Activated CD4-positive, alpha-beta memory T cell treated with anti-CD3 and anti-CD28 coated beads for 36 hours (primary cell): ENCODE measurements at places on chromosomes 3 and 15.

- no peak for DNase-seq
Observed at GRCh38 chr3:109943181-109943580, 605.8 kb upstream of the DPPA4 start.

GRCh38 chr3:169506956-169507355 lies 156.6 kb downstream of the MECOM start:
- no peak for DNase-seq

- no peak for DNase-seq
Observed at GRCh38 chr3:196741249-196741889, 1.7 kb downstream of the PAK2 start.

DNA sequence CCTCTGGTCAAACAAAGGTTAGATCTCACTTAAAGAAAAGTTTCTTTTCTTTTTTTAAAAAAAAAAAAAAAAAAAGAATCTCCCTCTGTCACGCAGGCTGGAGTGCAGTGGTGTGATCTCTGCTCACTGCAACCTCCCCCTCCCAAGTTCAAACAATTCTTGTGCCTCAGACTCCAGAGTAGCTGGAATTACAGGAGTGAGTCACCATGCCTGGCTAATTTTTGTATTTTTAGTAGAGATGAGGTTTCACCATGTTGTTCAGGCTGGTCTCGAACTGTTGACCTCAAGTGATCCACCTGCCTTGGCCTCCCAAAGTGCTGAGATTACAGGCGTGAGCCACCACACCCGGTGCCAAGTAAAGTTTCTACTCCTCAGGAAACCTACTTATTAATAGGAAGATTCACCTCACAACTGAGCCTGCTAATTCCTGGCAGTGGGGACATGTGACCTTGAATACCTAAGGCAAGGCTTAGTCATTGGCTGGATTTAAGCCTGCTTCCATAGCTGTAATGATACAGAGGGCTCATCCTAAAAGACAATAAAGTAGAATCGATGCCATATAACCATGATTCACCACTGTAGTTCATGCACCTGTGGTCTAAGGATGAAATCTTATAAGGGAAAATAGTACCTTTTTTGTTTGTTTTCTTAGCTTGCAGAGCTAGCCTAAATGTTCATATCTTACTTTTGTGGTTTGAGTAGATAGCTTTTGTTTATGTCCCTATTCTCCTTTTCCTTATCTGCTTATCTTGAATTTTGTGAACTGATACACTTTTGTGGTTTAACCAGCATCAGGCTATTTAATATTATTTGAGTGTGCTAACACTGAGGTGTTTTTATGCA lies 24.8 kb upstream of the RBMS3 start:
- no peak for DNase-seq

GRCh38 chr3:119601154-119601553 lies 3.5 kb downstream of the PLA1A start:
- peak; percentile 44 for DNase-seq

DNA sequence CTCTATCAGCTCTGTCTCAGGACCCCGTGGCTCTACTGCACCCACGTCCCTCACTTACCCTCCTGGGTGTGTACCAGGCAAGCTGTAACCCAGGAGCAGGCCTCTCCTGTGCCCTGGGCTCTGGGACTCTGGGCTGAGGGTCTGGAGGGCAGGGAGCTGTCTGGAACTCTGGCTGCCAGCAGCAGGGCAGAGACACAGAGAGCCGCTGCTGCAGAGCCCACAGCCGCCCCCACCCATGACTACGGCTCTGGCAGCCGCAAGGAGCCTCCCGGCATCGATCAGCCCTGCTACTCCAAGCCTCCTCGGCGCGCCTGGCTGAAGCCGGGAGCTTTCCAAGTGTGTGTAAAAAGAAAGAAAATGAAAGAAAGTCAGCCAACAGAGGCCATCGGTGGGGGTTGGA lies 103.7 kb upstream of the ATP2B2 start:
- DNase-seq: no peak

DNA sequence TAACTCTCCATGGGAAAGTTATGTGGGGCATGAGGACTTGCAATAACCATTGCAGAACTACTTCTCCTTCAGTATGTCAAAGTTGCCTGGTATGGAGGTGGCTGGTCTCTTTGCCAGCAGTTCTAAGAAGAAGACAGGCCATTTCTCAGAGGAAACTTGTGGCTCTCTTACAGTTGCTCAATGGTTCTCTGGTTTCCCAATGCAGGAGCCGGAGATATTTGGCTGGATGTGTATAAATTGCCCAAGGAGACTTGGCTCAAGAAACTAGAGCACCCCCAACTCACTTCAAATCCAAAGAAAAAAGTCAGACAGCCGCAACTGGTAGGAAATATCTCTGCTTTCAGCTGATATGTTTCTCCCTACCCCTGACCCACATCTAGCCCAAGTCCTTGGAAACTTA lies 24.2 kb downstream of the WDR93 start:
- DNase-seq: no peak

DNA sequence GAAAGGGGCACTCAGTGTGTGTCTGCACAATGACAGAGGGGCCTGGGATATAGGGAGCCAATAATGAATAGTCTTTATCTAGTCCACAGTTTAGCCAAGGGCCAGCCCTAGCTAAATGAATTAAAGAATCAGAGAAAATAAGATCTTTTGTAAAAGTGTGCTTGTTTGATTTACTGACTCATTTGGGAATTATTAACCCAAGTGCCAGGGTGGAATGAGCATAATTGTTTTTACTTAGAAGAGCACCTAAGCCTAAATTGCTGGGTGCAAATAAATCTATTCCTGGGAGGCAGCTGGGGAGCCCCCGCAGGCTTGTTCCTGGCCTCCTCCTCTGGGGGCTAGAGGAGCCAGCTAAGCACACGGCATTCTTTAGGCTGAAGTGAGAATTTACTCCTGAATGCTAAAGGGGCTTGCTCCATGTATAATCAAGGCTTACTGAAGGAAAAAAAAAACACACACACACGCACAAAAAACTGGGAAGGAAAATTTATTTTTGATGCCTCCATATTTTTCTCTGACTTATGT lies 405.3 kb upstream of the SUCLG2 start:
- no peak for DNase-seq

DNA sequence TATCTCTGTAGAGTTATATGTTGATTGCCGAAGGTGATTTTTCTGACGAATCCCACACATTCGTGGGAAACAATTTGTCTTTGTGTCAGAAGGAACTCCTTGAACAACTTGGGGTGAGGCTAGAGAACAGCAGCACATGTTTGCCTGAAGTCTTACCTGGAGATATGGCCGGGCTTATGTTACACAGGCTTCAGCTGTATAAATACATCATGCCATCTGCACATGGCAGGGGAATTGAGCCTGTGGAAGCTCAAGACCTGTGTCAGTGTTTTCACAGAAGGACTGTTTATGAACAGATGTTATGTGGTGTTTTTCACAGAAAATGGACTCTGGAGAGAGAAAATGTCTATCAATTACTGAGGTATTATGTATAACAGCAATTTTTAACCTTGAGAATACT lies 203.6 kb upstream of the MDFIC2 start:
- no peak for DNase-seq

DNA sequence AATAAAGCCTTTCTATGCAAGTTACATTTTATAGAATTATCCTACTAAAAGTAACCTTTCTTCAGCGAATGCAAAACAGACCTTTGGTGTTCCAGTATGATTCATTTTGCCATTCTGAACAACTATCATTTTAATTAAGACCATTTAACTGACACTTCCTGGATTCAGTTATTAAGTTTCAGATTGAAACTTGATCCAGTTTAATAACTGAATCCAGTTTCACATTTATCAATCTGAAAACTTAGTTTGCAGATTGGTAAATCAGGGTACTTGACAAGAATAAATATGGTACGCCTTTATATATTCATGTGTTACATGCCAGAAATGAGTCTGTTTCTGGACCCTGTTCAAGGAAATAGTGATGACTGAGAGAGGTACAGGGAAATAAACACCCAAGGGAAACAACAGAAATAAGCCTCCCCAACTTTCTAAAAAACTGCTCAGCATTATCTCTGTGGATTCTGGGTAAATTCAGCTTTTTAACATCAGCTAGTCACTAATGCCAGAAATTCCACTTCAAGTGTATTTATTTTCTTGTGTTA lies 23.3 kb upstream of the NFKBIZ start:
- DNase-seq: no peak

DNA sequence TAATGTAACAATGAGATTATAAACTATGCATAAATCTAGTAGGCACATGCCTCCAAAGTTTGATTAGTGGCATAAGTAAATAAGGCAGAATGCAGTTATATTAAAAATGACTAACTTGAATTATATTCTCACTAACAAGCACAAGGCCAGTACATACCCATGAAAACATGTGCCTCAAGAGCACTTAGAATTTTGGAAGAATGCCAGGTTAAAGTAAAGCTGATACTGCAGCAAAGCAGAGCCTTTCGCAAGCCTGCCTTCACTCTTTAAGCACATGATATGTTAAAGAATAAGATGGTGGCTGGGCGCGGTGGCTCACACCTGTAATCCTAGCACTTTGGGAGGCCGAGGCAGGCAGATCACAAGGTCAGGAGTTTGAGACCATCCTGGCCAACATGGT lies 49.0 kb downstream of the KBTBD12 start:
- no peak for DNase-seq

GRCh38 chr3:107987036-107987939 lies 103.5 kb downstream of the CD47 start:
- DNase-seq: no peak

- DNase-seq: peak; percentile 6
Observed at GRCh38 chr3:127425505-127426443, 137.9 kb upstream of the PRR20G start.
